ENCODE measurements at places on chromosomes 6 and 20.

DNA sequence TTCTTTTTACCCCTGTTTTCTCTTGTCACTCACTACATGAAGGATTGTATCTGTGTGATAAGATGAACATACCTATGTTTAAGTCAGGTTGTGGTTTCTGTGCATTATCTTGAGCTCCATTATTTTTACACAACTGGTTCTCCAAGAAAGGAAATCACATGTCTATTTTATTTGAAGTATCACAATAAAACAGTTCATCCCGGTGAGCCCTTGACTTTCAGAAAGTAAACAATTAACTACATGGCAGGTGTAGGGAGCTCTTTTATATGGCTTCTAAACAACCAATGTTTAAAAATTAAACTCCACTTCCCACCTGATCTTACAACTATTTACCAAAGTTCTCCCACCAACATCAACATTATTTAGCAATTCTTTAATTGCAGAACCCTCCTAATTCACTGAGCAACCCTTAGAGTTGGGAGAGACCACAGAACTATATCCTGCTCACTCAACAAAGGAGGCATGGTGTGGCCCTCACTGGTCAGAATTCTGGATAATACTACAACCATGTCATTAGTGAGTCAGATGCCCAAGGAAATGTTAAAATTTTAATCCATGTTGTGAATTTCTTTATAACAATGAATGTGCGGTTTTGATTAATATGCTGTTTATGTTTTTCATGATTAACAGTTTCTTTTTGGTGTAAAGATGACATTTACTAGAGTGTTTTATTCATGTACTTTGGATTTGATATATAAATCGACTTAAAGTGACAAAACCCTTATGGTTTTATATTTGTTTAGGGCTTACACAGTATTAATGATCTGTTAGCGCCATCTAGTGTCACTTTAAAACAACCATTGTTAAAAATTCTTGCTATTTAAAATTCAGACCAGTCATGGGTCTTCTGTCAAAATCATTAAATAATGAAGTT is 50.0 kb upstream of the SCGN start:
- DNase-seq = no peak

DNA sequence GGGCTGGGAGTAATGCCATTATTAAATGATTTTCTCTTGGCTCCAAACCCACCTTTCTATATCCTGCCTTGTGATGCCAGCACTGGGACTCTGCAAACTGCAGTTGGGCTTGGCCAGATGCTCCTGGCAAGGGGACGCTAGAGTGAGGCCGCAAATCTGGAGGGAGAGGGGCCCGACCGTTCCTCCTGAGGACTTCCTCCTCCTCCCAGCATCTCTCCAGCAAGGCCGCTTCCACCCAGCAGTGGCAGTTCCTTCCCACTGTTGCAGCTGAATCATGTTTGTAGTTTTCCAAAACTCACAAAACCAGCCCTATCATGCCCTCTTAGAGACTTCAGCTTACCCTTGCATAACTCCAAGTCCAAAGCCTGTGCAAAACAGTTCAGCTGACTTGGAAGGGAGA is 244.4 kb downstream of the FOXA2 start:
- no peak for DNase-seq

GRCh38 chr6:34240329-34241248 is 3.9 kb downstream of the HMGA1 start:
- no peak for DNase-seq

DNA sequence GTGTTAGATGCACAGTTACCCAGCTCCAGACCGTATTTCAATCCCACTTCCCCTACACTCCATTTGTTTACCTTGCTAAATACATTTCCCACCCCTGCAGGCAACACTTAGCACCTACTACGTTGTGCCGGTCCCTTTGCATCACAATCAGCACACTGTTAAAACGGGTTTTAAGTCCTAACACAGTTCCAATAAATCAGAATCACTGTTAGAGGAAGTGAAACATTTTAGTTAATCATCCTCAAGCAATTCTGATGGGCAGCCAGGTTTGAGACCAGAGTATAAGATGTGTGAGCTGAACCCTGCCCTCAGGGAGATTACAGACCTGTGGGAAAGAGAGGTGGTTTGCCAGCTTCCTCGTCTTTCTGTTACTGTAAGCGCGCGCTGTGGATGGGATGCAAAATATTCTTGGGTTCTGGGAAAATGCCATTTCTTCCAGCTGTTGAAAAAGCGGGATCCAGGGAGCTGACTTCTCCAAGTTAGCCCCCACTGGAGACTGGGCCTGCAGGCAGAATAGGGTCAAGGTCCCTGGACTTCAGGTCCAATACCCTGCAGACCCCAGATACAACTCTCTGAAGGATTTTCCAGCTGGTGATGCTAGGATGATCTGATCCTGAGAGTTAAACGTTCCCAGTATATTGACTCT is 3.1 kb downstream of the ZCCHC3 start:
- no peak for DNase-seq

- no peak for DNase-seq
These were observed 156.2 kb downstream of the BCAS1 start for GRCh38 chr20:53914091-53914780.

GRCh38 chr20:41927655-41928054 is 309.5 kb upstream of the CHD6 start:
- DNase-seq = no peak

GRCh38 chr6:62371453-62372210 is 85.6 kb upstream of the KHDRBS2 start:
- DNase-seq = no peak

- DNase-seq = no peak
These were observed 169.7 kb upstream of the TNFAIP3 start for GRCh38 chr6:137697267-137697938.

- no peak for DNase-seq
These were observed 66.7 kb downstream of the LRRC1 start for GRCh38 chr6:53861518-53861917.

DNA sequence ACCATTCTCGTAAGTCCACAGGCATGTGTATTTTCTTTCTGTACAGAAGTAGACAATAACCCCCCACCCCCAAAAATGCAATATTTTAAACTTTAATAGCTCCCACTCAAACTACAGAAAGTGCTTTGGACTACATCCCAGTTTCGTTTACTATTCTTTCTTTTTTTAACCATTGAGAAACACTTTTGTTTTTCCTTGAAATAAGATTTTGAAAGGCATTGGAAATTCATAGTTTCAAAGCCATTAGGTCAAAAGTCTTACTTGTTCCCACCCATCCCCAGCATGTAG is 140.0 kb downstream of the KIF16B start:
- DNase-seq = no peak

- DNase-seq = no peak
These were observed 11.7 kb downstream of the SGK2 start for GRCh38 chr20:43570496-43570895.

- DNase-seq = no peak
These were observed 50.9 kb downstream of the ILRUN start for GRCh38 chr6:34645627-34646026.

GRCh38 chr6:24775520-24776058 is 852 bp downstream of the GMNN start:
- peak; percentile 17 for DNase-seq

DNA sequence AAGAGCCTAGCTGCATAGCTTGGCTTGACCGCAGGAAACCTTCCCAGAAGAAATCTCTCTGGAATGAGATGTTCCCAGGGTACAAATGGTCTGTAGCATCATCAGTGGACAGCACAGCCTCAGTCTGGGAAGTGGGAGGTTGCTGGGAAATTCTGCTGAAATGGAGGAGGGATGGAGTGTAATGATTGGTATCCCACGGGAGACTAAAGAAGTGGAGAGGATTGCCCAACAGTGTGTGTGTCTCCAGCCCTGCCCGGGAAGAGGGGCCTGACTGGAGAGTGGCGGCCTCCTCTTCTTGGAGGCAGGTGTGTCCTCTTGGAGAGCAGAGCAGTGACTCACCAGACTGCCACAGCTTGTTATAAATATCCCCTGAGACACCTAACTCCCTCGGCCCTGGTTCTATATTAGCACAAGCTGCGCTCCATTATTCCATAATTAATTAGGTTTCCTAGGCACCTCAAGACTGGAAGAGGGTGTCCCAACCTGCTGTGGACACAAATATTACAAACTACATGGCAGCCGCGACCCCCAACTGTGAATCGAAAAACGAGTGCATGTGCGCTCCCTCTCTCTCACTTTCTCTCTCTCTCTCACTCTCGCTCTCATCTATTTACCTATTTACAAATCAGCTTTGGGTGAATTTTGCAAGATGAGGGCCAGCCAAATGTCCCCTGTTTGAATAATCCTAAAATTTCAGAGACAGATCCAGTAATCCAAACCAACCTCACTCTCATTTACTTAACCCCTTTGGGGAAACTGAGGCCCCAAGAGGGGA is 68.8 kb downstream of the FGD2 start:
- no peak for DNase-seq

GRCh38 chr6:127148511-127148910 is 30.0 kb downstream of the RSPO3 start:
- no peak for DNase-seq

GRCh38 chr20:40571639-40572038 is 117.4 kb downstream of the MAFB start:
- no peak for DNase-seq

DNA sequence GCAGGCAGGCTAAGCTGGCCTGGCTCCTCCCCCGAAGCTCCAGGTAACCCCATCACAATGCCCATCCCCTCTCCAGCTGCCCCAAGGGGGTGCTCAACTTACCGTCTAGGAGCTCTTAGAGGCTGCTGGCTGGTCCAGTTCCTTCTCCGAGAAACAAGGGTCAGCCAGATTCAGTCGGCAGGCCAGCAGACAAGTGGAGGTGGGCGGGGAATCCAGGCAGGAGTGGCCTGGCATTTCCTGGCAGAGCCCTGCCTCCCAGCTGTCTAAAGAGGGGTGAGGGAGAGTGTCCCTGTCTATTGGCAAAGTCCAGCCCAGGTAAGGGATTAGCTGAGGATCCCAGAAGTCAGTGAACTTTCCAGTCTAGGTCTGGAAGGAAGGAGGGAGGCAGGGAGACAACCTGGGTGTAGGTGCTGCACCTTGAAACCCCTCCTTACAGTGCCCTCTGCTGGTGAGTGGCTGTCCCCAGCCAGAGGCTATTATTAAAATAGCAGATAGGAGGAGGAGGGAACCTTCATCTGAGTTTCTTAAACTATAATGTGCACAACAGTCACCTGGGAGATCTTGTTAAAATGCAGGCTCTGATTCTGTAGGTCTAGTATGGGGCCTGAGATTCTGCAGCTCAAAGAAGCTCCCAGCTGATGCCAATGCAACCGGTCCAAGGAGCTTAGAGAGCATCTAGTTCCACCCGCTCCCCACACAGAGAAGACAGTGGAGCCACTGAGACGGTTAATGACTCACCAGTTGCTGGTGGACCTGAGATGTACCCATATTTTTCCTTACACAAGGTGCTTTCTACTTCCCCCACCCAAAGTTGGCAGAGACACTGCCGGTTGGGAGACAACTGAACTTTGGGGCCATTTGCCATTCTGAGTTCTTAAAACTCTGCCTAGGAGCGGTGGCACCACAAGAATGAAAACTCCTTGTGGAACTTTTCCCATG is at the start of gene UNC5CL:
Gene UNC5CL (minus strand): TSS at position 162 of the 939 bp plus-strand sequence. CDS start 4,147 bp downstream, outside the sequence.
- peak; percentile 14 for DNase-seq

GRCh38 chr20:33667676-33668465 is 1.1 kb downstream of the ACTL10 start:
- peak; percentile 55 for DNase-seq

- DNase-seq = no peak
These were observed 202.8 kb downstream of the CD83 start for GRCh38 chr6:14320332-14320731.

GRCh38 chr6:44474643-44475042 is 87.1 kb downstream of the CDC5L start:
- no peak for DNase-seq

DNA sequence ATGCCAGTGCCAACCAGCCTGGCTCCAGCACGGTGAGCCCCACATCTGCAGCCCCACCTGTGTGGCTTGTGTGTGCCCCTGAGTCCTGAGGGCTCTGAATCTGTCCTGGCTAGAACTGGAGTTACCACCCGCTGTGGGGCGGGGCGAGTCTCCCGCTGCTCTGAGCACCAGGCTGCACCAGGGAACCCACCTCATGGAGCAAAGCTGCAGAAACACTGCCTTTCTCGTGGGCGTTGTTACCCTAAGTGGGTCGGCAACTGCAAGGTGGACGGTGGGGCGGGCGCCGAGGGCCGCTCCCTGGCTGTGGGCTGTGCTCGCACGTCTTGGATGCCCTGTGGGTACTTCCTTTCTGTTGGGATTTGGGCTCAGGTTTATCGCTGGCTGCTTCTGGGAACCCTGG is 12.7 kb upstream of the ZBTB46 start:
- DNase-seq = no peak

DNA sequence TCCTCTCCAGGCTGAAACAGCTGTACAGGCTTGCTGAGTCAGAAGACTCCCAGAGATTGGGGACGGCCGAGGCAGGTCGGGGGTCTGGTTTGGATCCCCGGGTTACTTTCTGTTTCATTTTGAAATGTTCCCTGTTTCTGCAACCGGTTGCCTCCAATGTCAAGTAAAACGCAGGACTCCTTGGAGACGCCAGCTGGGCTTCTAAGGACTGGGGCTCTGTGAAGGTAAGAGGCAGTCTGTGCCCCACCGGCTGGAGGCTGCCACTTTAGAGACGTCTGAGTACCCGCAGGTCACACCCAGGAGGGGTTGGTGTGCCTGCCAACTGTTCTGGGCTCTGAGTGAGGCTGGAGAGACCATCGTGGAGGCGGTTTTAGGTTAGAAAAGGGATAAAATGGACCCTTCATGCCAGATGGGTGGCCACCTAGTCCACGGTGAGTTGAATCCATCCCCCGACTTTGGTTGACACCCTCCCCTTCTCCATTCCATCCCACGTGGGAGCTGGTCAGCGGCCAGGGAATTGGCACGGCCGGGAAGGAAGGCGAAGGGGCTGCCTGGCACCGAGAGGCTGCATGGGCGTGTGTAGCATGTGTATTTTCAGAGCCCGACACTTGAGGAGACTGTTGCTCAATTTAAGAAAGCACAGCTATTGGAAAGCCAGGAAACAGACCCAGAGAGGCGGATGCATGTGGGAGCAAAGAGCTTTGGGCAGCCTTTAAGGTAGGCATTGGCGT is 240.9 kb downstream of the PHACTR1 start:
- DNase-seq = peak; percentile 31

DNA sequence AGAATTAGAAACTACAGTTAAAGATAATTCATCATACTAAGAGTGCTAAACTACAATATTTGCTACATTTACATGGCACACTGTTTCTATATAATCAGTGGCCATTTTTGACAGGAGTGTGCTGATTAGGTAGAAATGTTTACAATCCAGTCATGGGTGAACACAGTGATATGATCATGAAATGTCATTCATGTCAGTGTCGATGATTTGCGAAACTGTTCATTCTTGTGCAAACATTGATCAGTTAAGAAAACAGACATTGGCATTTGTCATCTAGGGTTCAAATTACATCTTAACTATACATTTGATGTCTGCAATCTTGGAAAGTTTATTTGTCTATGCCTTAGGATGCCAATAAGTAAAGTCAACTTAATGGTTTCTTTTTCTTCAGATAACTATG is 474.9 kb downstream of the DOK5 start:
- no peak for DNase-seq

Data from SW 1271 (cell line).